Stimulated activated CD4-positive, alpha-beta T cell treated with anti-CD3 and anti-CD28 coated beads, TNF-alpha, amount 100 ng/mL, for 1 hour (primary cell): ENCODE measurements at places on chromosomes 11 and 22.

DNA sequence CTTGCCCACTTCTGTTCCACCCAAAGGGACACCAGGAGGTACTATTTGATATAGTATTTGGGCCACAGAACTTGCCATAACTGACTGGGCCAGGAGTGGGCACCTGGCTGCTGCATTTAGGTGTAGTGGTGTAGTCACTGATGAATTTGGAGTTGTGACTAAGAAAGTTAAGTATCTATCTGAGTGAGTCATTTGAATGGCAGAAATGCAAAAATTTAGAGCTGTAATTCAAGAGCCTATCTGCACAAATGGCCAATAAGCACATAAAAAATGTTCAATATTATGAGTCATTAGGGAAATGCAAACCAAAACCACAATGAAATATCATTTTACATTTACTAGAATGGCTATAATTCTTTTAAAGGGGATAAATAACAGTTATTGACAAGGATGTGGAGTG, 14.7 kb downstream of the GLYATL2 start:
- DNase-seq, result no peak

- DNase-seq, result no peak
Observed at GRCh38 chr11:69390561-69390960, 90.9 kb upstream of the LINC01488 start.

DNA sequence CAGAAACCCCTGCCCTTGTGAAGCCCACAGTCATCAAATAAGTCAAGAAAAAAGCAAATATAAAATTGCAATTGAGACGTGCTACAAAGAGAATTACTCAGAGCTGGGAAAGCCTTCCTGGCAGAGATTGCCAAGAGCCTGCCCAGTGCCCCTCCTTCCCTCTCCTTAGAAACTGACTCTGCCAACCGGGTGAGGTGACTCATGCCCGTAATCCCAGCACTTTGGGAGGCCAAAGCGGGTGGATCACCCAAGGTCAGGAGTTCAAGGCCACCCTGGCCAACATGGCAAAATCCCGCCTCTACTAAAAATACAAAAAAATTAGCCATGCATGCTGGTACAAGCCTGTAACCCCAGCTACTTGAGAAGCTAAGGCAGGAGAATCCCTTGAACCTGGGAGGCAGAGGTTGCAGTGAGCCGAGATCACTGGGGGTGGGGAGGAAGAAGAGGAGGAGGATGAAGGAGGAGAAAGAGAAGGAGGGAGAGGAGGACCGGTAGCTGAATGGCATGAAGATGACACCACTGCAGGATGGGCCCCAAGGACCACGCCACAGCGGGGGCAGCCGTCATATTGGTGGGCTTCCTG, 76.1 kb upstream of the RTL6 start:
- no peak for DNase-seq

GRCh38 chr11:130449996-130450769, 1.7 kb downstream of the ADAMTS15 start:
- DNase-seq, result no peak

GRCh38 chr11:118957549-118957948, 1.5 kb downstream of the UPK2 start:
- DNase-seq, result no peak

DNA sequence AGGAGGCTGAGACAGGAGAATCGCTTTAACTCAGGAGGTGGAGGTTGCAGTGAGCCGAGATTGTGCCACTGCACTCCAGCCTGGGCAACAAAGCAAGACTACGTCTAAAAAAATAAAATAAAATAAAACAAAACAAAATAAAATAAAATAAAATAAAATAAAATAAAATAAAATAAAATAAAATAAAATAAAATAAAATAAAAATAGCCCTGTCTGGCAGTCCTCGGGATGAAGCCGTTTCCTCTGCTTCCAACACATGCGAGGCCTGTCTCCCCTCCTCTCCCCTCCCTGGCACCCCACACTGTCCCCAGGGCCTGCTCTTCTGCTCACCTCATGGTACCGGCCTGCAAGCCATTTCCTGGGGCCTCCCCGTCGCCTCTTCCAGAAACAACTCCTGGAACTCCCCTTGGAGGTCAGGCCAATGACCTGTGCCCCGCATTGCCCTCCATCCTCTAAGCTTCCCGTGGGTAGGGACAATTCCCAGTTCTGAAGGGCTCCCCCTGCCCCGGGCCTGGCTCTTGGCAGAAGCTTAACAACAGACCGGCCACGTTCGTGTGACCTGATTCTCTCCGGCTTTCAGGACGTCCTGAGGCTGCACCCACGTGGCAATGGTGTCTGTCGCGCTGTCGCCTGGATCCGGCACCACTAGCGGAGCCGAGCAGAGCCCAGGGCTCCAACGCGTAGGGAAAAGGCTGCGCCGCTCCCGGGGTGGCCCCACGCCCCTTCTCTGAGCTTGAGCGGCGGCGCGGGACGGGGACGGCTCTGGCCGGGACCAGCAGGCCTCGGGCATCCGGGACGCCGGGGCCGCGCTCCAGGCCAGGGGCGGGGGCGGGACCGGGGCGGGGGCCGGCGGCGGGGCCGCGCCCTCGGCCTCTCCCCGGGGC, 456 bp upstream of the PARVB start:
- DNase-seq, result no peak

GRCh38 chr11:134921938-134922337, 509.9 kb upstream of the B3GAT1 start:
- DNase-seq, result no peak

GRCh38 chr11:63866211-63866610, 27.3 kb downstream of the MARK2 start:
- peak; percentile 50 for DNase-seq

GRCh38 chr11:44058275-44058674, 7.8 kb upstream of the ACCS start:
- DNase-seq, result no peak

DNA sequence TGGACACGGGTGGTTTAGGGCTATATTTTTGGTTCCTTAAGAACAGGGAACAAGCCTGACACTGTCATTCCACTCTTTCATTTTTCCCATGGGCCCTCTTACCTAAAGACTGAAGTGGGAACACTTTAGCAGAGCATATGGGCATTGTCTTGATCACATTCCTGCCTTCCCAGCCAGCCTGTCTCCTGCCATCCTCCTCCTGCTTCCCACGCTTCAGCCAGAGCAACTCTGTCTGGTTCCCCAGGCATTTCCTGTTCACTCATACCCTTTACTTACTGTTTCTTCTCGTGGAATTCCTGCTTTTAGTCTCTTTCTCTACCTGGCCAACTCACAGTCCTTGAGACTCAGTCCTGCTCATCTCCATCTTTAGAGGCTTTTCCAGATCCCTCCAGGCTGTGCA, 22.8 kb downstream of the MRPL16 start:
- DNase-seq, result no peak

DNA sequence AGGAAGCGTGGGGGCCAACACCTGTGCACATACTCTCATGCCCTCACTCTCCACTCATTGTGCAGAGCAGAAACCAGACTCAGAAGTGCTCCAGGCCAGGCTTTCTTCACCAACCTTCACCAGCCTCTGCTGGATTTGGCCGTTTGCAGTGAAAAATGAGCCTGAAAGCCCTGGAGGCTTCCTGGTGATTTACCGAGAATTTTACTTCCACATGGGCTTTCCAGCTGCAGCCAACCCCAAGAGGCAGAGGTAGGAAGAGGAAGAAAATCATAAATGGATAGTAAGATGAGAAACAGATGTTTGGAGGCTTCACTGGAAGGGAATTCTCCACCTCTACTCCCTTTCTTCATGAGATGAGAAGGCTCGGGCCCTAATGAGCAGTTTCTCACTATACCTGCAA, 155.4 kb downstream of the ETS1 start:
- no peak for DNase-seq
